Renal cortical epithelial cell (primary cell): ENCODE measurements at places on chromosomes 6 and 20. TPM values are rescaled to one million over a fixed set of nuclear protein-coding genes. Genes with fewer than 3 reads are reported as not detected.

FAM83B gene
- total RNA-seq: 13.5 and 17.2 TPM in 2 replicates

DNA sequence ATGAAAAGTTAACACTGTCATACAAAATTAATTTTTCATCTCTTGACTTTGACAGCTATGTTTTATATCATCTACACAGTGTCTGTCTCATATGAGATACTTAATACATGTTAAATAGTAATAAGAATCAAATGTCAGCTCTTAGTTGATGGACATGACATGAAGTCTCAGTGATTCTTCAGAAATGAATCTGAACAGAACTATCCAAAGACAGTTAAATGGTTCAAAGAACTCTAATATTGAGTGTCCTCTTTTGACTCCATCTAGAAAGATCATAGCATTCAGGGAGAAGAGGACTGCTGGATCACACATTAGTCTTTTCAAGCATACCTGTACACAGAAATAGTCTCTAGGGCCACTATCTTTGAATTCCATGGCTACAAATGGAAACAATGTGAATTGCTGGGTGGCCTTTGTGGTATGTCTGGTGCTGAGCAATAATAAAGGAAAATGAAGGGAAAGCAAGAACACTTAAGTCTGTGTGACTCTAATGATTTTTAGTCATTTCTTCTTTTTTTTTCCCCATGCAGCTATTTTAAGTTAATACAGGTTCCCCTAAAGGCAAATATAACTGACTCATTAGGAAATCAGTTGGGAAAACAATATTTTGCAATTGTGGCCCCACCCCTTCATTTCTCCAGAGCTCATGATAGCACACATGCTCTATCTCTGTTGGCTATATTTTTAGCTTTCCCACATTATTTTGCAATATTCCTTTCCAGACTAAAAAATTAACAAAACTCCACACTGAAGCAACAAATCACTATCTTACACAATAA is 367.5 kb downstream of the GRIK2 start:
- DNase-seq: peak; percentile 45

DNA sequence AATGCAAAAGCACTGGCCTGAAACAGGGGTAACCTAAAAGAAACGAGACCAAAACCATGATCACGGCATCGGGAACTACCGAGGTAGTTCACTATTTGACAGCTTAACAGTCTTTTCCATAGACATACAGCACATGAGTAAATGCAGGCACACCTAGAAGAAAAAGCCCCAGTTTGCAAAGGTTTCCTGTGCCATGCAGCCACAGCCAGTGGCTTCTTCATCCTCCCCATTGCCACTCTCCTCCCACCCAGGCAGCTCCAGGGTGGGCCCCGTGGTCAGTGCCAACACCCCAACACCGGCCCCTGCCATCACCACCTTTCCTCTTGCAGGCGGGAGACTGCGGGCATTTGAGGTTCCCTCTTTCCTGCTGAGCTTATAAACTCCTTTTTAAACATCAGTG is 115.4 kb downstream of the SLC23A2 start:
- no peak for DNase-seq

DNA sequence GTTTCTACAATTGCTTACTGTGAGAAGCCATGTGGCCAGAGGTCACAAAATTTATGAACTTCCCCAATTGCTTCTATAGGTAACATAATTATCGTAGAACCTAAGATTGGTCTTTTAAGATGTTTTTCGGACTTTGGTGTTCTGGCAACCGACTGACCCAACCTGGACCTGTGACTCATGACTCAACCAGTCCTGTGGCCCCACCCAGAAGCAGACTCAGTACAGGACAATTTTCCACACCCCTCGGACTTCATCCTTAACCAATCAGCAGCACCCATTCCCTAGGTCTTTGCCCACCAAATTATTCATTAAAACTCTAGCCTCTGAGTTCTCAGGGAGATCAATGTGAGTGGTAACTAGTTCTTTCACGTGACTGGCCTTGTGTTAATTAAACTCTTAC is 26.4 kb upstream of the AKAP12 start:
- DNase-seq: no peak

DNMT3B gene
- 13.0 and 13.5 TPM in 2 replicates for total RNA-seq

GRCh38 chr20:2804041-2804828 is 3.8 kb upstream of the CPXM1 start:
- DNase-seq: no peak

DOK5 gene
- under 0.01 and 6.5 TPM in 2 replicates for total RNA-seq

CRISP3 gene
- not detected in 2 replicates for total RNA-seq

- DNase-seq: no peak
These were observed 110.9 kb downstream of the ARMC2 start for GRCh38 chr6:108958900-108959770.
